DMS79 treated with DMSO at 0.1 percent for 48 hours (cell line): ENCODE measurements at places on chromosomes 5 and 9.

DNA sequence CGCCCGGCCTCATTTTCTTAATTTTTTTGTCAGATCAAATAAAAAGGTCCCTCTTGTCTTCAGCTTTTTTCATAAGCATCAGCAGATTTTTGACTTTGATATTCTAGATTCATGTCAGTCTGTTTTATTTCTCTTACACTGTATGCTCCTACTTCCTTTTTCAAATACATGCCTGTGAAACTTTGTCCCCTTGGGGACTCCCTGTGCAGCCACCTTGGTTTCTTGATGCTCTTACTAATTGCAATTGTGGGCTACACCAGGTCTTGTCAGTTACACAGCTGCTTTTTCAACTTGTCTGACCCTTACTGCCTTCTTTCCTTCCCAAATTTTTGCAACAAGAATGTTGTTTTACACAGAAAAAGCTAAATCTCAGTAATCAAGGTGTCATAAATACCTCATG is 238.2 kb upstream of the KCNN2 start:
- no peak for DNase-seq

- no peak for DNase-seq
Measured at GRCh38 chr5:6087576-6087975, 290.8 kb downstream of the MED10 start.

DNA sequence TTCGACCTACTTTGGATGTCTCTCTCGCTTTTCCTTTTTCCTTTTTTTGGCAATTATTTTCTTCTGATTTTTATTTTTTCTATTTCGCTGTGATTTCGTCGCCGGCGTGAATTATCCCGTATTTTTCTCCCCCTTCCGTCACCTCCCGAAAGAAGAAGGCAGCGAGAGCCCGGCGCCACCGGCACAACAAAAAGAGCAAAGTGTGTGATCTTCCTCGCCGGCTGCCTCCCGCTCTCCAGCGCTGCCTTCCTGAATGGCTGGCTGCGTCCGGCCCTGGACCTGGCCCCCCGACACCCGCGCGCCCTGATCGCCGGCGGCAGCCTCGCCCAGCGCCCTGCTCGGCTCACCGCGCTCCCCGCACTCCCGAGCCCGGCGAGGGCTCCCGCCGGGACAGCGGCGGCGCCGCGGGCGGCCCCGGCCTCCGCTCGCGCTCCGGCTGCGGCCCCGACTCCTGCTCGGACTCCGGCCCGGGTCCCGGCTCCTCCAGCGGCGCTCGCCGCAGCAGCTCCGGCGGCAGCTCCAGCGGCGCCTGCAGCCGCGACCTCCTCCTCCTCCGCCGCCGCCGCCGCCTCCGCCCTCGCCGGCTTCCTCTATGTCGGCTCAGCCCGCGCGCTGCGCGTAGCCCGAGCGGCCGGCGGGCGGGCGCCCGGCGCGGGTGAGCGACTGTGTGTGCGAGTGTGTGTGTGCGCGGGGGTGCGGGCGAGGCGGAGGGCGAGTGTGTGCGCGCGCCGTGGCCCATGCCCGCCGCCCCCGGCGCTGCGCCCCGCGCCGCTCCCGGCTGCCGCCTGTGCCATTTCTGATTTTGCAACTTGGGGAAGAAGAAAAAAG is 960 bp downstream of the NR2F1 start:
- peak; percentile 42 for DNase-seq

GRCh38 chr5:75690669-75691068 is 26.6 kb downstream of the POC5 start:
- DNase-seq, result no peak

DNA sequence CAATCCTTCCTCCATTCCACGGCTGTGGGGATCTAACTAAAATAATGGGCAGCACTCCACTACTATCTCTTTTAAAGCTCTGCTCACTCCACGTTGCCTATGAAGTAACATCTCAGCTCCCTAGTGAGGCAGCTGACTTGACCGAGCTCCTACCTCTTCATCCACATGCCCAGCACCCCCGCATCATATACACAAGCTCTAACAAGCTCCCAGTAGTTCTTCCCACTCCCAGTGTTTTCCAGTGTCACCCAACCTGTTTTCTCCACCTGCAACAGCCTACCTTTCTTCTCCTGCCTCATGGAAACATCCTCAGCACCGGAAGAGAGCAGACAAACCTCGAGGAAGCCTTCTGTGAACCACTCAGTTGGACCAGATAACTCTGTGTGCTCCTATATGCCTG is 50.5 kb downstream of the ELAVL2 start:
- no peak for DNase-seq

DNA sequence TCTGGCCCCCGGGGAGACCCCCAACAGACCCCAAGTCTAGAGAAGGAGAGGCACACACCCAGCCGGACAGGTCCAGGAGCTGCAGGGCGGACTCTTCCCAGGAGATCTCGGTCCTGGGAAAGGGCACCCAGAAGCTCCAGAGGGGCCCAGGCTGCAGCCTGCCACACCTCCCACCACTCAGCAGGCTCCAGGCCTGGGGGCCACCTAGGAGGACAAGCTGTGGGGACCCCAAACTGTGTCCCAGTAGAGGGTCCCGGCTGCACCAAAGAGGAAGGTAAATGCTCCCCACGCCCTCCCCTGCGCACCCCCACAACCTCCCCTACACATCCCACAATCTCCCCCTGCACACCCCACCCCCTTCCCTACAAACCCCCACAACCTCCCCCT is 48.5 kb downstream of the PLEKHG4B start:
- no peak for DNase-seq

DNA sequence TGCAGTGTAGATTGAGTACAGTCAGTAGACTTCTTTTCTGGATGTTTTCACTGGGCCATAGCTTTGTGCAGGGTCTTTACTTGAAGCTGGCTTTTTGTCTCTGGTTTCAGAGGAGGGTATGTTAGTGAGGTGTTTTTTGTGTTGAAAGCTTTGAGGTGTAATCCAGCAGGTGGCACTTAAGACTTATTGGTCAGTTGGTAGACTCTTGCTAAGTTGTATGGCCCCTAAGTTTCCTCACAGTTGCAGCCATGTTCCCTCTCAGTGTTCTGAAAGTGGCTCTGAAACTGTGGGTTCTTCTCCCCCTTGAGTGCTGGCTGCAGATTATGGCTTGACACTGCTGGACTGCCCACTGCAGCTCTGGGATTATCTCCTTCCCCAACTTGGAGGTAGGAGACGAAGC is 55.7 kb upstream of the SLC44A1 start:
- DNase-seq, result no peak

DNA sequence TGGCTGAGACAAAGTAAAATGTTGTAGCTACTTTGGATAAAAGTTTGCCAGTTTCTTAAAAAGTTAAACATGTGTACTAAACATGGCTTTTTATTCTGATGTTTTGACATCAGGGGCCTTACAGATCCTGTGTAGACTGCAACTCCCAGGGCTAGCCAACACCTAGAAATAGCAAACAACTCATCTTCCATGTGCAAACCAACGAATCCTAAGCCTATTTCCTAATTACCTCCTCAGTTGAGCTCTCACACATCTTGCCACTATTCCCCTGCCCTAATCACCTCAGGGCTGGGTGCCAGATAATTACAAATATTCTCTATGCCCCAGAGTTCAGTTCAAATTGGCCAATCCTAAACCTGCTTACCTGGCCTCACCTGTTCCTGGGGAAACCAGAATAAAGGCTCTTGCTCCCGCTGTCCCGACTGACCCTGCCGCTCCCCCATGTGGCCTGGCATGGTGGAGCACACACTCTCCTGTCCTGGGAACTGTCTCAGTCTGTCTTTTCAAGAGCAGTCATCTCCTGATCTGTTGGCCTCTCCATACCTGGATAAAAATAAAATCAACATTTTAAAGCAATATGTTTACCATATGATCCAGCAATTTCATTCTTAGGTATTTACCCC is 37.1 kb upstream of the FAM169A start:
- no peak for DNase-seq

GRCh38 chr9:16543225-16543624 is 327.2 kb downstream of the BNC2 start:
- no peak for DNase-seq

- DNase-seq, result peak; percentile 27
Measured at GRCh38 chr9:6552033-6552432, 93.5 kb downstream of the GLDC start.

GRCh38 chr5:138945421-138946240 is 70.5 kb upstream of the LRRTM2 start:
- no peak for DNase-seq

DNA sequence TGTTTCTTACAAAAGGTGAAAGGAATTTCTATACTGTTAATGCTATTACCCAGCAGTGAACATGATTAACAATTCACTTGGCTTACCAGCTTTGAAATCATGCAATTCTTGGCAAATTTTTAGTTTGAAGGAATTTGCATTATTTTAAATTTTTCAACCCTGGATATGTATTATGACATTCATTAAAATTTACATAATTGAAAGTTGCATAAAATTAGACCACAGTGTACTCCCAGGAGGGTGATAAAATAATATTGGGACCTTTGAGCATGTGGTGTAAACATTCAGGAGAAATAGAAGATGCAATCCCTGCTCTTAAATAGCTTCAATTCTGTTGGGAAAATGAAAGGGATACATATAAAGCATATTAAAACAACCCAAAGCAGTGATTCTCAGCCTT is 412.2 kb upstream of the SGCD start:
- no peak for DNase-seq

- DNase-seq, result no peak
Measured at GRCh38 chr5:38099205-38100168, 158.9 kb upstream of the EGFLAM start.

- no peak for DNase-seq
Measured at GRCh38 chr5:39547553-39548154, 122.9 kb upstream of the DAB2 start.

GRCh38 chr5:14716755-14717752 is 52.5 kb downstream of the OTULIN start:
- DNase-seq, result no peak

DNA sequence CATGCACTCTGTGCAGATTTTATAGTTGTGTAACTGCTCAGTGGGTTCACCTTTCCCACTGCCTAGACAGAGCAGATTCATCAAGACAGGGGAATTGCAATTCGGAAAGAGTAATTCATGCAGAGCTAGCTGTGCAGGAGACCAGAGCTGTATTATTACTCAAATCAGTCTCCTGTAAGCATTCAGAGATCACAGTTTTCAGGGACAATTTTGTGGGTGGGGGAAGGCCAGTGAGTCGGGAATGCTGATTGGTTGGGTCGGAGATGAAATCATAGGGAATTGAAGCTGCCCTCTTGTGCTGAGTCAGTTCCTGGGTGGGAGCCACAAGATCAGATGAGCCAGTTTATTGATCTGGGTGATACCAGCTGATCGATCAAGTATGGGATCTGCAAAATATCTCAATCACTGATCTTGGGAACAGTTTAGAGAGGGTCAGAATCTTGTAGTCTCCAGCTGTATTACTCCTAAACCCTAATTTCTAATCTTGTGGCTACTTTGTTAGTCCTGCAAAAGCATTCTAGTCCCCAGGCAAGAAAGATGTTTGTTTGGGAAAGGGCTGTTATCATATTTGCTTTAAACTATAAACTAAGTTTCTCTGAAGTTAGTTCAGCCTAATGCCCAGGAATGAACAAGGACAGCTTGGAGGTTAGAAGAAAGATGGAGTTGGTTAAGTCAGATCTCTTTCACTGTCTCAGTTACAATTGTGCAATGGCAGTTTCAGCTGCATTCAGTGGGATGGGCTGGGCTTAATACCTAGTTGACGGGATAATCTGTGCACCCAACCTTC is 12.7 kb upstream of the SVEP1 start:
- no peak for DNase-seq

DNA sequence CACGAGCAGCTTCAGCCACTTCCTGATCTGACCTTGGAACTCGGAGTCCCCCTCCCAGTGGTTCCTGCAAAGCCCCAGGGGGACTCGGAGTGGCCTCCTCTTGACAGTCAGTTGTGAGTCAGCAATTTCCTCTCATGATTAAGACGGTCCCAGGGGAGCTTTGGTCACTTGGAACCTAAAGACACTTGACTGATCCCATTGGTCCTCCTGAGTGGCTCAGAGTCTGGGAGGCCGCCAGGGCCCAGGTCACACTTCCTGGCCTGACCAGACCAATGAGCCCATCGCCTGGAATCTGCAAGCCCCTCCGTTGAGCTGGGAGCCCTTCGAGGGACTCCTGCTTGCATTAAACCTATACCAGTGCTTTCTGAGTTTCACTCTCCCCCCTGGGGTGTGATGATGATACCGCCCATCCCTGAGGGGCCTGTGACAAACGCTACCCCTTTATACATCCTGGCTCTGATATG is 29.1 kb downstream of the TSPAN17 start:
- DNase-seq, result no peak

DNA sequence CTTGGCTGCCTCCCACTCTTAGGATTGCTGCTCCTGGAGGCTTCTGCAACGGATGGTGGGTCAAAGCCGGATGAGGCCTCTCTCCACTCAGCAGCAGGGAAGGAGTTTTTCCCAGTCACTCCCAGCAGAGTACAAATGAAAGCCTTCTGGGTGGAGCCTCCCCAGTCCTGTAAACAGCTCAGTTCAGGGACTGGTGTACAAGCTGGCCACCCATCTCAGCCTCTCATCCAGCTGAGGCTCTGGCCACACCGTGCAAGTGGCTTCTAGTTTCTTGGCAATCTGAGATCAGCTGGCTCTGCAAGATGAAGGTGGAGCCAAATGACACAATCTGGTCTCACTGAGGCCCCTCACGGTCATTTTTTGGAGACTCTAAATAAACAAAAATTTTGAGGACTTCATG is 10.0 kb downstream of the GPX3 start:
- DNase-seq, result no peak

DNA sequence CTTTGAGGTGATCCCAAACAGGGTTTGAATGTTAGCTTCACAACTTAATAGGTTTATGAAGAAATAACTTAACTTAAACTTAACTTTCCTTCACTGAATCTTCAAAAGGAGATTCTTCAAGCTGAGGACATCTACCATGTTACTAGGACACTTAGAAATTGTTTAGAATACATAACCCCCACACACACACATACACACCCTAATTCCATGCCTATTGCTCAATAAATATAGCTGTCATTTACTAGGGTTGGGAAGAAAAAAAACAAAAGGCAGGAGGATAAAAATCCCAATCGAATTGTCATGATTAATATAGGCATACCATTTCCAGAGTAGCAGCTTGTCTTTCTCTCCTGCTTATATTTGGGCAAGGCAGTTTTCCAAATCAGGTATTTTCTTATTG is 68.3 kb downstream of the ALDH1A1 start:
- no peak for DNase-seq

- no peak for DNase-seq
Measured at GRCh38 chr5:123112196-123112595, 23.2 kb downstream of the PRDM6 start.

DNA sequence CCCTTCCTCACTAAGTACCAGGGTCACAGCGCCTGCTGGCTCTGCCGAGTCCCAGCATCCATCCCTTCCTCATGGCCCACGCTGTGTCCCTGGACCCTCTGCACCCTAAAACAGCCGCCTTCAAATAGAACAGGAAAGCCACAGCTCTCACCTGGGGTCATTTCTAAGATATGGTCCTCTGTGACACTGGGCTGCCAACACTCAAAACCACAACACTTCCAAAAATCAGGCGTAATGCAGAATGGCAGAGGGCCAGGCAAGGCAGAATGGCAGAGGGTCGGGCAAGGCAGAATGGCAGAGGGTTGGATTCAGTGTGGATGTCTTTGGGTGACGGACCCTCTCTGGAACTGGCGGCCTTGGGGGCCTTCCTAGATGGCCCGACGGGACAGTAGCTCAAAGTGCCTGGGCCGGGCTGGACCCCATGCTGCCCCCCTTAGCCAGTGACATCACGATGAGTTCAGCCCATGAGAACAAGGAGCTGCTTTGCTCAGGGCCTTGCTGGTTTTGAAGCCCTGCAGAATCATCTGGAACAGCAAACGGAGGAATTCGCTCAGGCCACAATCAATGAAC is 35.3 kb downstream of the ZDHHC11B start:
- DNase-seq, result no peak
